Fibroblast of mammary gland (primary cell): ENCODE measurements at places on chromosomes 2 and 18.

GRCh38 chr2:144541396-144541795 lies 21.5 kb upstream of the ZEB2 start:
- no peak for DNase-seq

- DNase-seq: no peak
Measured at GRCh38 chr2:223602972-223603371, 811 bp upstream of the SCG2 start.

- peak; percentile 60 for DNase-seq
Measured at GRCh38 chr18:54671291-54671881, 80.3 kb downstream of the DYNAP start.

- no peak for DNase-seq
Measured at GRCh38 chr2:147689220-147689909, 155.5 kb upstream of the ACVR2A start.
